ENCODE measurements at places on chromosomes 5 and 9. TPM values are rescaled to one million over a fixed set of nuclear protein-coding genes. Genes with fewer than 3 reads are reported as not detected.

Gene ADAMTS19
- total RNA-seq = not detected

GRCh38 chr5:117095346-117096332, 521.0 kb upstream of the SEMA6A start:
- no peak for DNase-seq

DNA sequence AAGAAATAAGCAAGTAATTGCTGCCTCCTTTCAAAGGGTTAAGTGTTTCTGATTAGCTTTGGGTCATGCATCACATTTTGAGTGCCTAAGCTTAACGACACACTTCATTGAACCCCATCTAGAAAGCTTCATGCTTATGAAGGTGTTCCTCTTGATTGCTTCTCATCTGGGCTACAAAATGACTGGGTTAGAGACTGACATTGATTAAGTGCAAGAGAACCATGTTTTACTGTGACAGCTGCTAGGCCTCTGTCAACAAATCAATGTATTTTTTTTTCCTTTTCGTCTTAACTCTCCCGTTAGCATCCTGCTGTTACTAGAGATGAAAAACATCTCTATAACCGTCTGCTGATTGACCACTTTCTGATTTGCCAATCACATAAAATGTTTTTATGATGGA, 725.0 kb downstream of the TLE1 start:
- DNase-seq = no peak

DNA sequence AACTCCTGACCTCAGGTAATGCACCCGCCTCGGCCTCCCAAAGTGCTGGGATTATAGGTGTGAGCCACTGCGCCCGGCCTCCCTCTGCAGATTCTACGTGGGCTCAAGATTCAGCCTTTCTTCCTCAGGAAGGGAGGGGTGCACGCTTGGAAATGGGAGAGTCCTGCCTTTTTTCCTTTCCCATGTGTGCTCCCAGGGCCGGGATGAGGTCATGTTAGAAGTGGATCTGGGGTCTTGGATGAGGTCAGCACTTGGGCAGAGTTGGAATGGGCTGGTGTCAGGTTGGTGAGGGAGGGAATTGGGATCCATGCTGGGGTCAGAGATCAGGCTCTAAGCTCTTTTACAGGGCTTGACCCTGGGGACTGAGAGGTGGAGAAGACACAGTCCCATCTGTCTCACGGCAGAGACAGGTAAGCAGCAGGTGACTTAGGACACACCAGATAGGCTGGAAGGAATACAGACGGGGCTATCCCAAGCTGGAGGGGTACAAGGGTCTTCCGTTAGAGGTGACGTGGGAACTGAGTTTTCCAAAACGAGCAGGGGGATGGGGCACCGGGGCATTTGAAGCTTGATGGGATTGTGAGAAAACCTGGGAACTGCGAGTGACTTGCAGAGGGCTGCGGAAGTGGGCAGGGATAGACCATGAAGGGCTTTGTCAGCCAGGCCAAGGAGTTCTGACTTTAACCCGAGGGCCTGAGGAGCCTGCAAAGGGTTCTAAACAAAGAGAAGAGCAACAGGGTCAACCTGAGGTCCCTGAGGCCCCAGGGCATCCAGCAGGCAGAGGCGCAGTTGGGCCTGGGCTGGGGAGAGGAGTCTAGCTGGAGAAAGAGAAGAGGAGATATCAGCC, 1.8 kb upstream of the AQP7 start:
- no peak for DNase-seq

Gene ORM1
- total RNA-seq = not detected

Gene ARID3C
- not detected for total RNA-seq

DNA sequence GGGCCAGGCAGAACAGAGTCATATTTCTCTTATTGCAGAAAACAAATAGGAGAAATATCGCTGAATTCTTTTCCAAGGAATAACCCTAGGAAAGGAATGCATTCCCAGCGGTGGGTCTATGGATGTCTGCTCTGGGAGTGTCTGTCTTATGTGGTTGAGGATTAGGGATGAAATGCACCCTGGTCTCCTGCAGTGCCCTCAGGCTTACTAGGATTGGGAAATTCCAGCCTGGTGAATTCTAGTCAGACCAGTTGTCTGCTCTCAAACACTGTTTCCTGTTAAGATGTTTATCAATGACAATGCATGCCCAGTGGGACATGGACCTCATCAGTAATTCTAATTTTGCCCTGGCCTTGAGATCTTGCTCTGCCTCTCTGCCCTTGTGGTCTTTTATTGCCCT, 136.1 kb upstream of the ELAVL2 start:
- DNase-seq = peak; percentile 14

Gene NIPAL4
- total RNA-seq = 1.0 TPM
